Activated naive CD4-positive, alpha-beta T cell treated with anti-CD3 and anti-CD28 coated beads for 36 hours (primary cell): ENCODE measurements at places on chromosomes 6 and 20. TPM values are rescaled to one million over a fixed set of nuclear protein-coding genes. Genes with fewer than 3 reads are reported as not detected.

The SLC16A10 gene
- 6.6 TPM for total RNA-seq

GRCh38 chr20:4633780-4634179 is 87.9 kb upstream of the PRND start:
- no peak overlapping the region for H3K4me3 ChIP-seq
- H3K4me1 ChIP-seq = no peaks in the 10 kb centered on the region
- no peaks in the 10 kb centered on the region for H3K36me3 ChIP-seq

- DNase-seq = no peak
- no peaks in the 10 kb centered on the region for H3K36me3 ChIP-seq
- H3K4me1 ChIP-seq = no peaks in the 10 kb centered on the region
Observed at GRCh38 chr6:114989279-114989964, 646.6 kb upstream of the HS3ST5 start.

The KHDRBS2 gene
- not detected for total RNA-seq

GRCh38 chr20:47476452-47476851 is 25.2 kb upstream of the NCOA3 start:
- no peaks in the 10 kb centered on the region for H3K27me3 ChIP-seq
- DNase-seq = no peak
- H3K4me1 ChIP-seq = peaks cover 14% of the 10 kb centered on the region
- H3K4me3 ChIP-seq = no peak overlapping the region

GRCh38 chr20:8361006-8361652 is 229.1 kb downstream of the PLCB1 start:
- DNase-seq = peak; percentile 38
- H3K36me3 ChIP-seq = no peaks in the 10 kb centered on the region
- peaks cover 6% of the 10 kb centered on the region for H3K4me1 ChIP-seq
- H3K27me3 ChIP-seq = peaks cover 3% of the 10 kb centered on the region
- H3K4me3 ChIP-seq = no peak overlapping the region
- no peak overlapping the region for H3K27ac ChIP-seq

DNA sequence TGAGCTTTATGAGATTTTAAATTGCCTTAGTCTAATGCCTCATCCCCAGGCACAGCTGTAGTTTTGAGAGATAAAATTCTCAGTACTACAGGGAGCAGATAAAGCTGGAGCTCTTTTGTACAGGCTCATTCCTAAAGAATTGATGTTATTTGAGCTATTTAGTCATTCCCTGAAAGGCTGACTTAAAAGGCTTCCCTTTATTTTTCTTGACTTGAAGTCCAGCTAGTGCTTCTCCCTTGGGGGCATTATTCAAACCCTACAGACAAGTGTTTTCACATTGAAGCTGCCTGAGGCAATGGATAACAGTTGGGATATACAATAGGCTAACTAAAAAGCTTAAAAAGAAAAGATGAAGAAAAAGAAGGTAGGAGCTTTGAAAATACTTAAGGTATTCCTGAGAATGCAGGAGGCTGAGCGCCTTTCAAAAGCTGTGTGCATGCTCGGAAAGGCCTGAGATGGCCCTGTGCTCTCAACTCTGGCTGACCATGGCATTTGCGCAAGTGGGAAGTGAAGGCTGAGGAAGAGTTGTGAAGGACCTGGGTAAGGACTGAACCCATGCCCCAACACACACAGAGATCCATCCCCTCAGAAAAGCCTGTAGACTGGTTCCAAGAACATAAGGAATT is 315.1 kb downstream of the SMOC2 start:
- no peak overlapping the region for H3K27ac ChIP-seq
- H3K4me3 ChIP-seq = no peak overlapping the region
- no peaks in the 10 kb centered on the region for H3K4me1 ChIP-seq

DNA sequence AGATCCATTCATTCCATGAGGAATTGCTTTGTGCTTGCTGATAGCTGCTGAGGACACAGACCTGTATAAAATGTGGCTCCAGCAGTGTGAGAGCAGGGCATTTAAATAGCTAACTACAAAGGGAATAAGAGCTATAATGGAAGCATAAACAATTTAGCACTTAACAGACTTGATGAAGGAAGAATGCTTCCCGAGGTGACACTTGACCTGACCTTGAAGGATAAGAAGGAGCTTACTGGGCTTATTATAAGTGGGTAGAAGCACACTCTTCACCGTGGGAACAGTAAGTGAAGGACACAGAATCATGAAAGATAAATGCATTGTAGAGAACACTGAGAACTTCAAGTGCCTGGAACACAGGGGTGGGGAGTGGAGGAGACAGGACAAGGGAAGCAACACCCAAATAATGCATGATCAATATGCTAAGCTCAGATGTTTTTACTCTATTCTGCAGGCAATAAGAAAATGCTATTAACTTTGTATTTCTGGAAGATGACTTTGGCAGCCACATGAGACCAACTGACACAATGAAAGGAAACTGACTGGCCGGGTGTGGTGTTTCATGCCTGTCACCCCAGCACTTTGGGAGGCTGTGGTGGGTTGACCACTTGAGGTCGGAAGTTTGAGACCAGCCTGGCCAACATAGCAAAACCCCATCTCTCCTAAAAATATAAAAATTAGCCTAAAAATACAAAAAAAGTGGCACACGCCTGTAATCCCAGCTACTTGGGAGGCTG is 84.2 kb downstream of the EPB41L2 start:
- no peak overlapping the region for H3K4me3 ChIP-seq
- no peak overlapping the region for H3K27ac ChIP-seq
- H3K4me1 ChIP-seq = peaks cover 9% of the 10 kb centered on the region
- no peak for DNase-seq
- no peaks in the 10 kb centered on the region for H3K27me3 ChIP-seq
- H3K36me3 ChIP-seq = no peaks in the 10 kb centered on the region

The MYB gene
- 14.6 TPM for total RNA-seq

The ZC3H12D gene
- total RNA-seq = 82.7 TPM

The PCIF1 gene
- total RNA-seq = 39.5 TPM

- H3K36me3 ChIP-seq = peaks cover 30% of the 10 kb centered on the region
- peaks cover 9% of the 10 kb centered on the region for H3K4me1 ChIP-seq
- no peak overlapping the region for H3K4me3 ChIP-seq
- peak; percentile 45 for DNase-seq
Observed at GRCh38 chr6:83057705-83058321, 7.8 kb downstream of the UBE3D start.

DNA sequence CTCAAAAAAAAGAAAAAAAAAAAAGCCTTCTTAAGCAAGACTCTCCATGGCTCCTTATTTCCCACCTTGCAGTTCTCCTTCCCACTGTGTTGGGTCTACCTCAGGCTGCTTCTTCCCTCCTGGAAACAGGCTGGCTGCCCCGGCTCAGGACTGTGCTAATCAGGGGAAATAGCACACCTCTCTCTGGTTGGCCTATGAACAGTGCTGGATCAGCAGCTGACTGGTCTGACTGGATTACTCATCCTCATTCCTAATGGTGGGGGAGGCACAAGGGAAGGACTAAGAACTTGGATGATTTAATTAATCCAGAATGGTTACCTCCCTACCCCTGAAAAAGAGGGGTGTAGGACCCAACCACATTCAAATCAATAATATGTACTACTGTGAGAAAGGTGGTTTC is 3.9 kb upstream of the SRSF3 start:
- no peaks in the 10 kb centered on the region for H3K27me3 ChIP-seq
- H3K36me3 ChIP-seq = peaks cover 11% of the 10 kb centered on the region
- DNase-seq = no peak
- H3K4me3 ChIP-seq = no peak overlapping the region
- H3K4me1 ChIP-seq = peaks cover 11% of the 10 kb centered on the region
- H3K27ac ChIP-seq = no peak overlapping the region

GRCh38 chr6:127963495-127963894 is 62.6 kb upstream of the THEMIS start:
- H3K4me3 ChIP-seq = no peak overlapping the region
- no peak overlapping the region for H3K27ac ChIP-seq
- no peak for DNase-seq
- H3K36me3 ChIP-seq = no peaks in the 10 kb centered on the region

- H3K27me3 ChIP-seq = no peaks in the 10 kb centered on the region
- DNase-seq = no peak
- no peaks in the 10 kb centered on the region for H3K36me3 ChIP-seq
- no peak overlapping the region for H3K27ac ChIP-seq
- peaks cover 17% of the 10 kb centered on the region for H3K4me1 ChIP-seq
Observed at GRCh38 chr20:54079652-54080051, 9.3 kb upstream of the BCAS1 start.

The ZSCAN16 gene
- 2.3 TPM for total RNA-seq

The ELOVL4 gene
- 0.33 TPM for total RNA-seq

- H3K4me1 ChIP-seq = no peaks in the 10 kb centered on the region
- no peak overlapping the region for H3K27ac ChIP-seq
- DNase-seq = no peak
Observed at GRCh38 chr20:5215672-5216304, 89.0 kb downstream of the CDS2 start.

The PPP1R14C gene
- not detected for total RNA-seq

DNA sequence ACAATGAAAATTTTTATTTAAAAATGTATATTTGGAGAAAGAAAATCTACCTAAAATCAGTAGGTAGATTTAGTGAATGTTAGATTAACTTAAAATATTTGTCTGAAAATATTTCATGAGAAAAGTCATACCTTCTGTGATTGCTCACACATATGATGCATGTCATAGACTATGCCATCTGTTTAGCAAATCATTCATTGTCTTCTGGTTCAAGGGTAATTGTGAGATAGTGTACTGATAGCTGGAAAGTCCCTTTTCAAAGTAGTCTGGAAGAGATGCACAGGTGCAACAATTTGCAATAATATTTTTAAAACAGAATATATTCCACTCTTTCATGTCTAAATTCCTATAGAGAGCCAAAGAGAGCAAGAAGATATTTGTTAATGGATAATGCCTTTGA is 21.0 kb upstream of the RNF217 start:
- H3K27me3 ChIP-seq = peaks cover 3% of the 10 kb centered on the region
- H3K27ac ChIP-seq = no peak overlapping the region
- no peak overlapping the region for H3K4me3 ChIP-seq
- no peaks in the 10 kb centered on the region for H3K36me3 ChIP-seq
- no peaks in the 10 kb centered on the region for H3K4me1 ChIP-seq

The RNF182 gene
- total RNA-seq = not detected

- no peak for DNase-seq
- no peaks in the 10 kb centered on the region for H3K27me3 ChIP-seq
- H3K27ac ChIP-seq = no peak overlapping the region
- H3K36me3 ChIP-seq = no peaks in the 10 kb centered on the region
Observed at GRCh38 chr6:166713434-166714186, 86.6 kb upstream of the RPS6KA2 start.

DNA sequence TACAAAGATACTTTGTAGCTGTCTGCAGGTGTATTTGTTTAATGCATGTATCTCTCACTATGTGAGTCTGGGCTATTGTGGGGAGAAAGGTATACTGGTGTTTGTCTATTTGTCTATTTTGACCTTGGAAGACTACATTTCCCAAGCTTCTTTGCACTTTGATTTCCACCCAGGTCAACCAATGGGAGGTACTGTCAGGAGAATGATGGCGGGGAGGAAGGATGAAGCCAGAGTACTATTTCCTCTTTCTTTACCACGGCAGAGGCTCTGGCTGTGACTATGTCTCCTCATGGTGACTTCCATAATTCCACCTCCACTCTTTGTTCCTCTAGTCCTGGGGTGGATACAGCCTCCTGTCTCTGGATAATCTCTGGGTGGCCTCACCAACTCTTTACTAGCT is 23.1 kb downstream of the LBP start:
- no peak for DNase-seq
- no peaks in the 10 kb centered on the region for H3K27me3 ChIP-seq
- H3K36me3 ChIP-seq = no peaks in the 10 kb centered on the region
- H3K4me3 ChIP-seq = no peak overlapping the region

GRCh38 chr6:16688984-16689636 is 72.2 kb downstream of the ATXN1 start:
- no peaks in the 10 kb centered on the region for H3K36me3 ChIP-seq
- DNase-seq = no peak
- H3K4me1 ChIP-seq = peaks cover 81% of the 10 kb centered on the region
- H3K27me3 ChIP-seq = no peaks in the 10 kb centered on the region

The GTSF1L gene
- not detected for total RNA-seq

GRCh38 chr20:23156170-23156841 is 70.2 kb upstream of the CD93 start:
- no peak overlapping the region for H3K4me3 ChIP-seq
- peaks cover 3% of the 10 kb centered on the region for H3K4me1 ChIP-seq
- H3K27me3 ChIP-seq = no peaks in the 10 kb centered on the region
- H3K27ac ChIP-seq = no peak overlapping the region

GRCh38 chr6:41644297-41644879 is 6.1 kb downstream of the MDFI start:
- DNase-seq = no peak
- H3K4me1 ChIP-seq = peaks cover 2% of the 10 kb centered on the region
- H3K27me3 ChIP-seq = peaks cover 14% of the 10 kb centered on the region
- H3K4me3 ChIP-seq = no peak overlapping the region

DNA sequence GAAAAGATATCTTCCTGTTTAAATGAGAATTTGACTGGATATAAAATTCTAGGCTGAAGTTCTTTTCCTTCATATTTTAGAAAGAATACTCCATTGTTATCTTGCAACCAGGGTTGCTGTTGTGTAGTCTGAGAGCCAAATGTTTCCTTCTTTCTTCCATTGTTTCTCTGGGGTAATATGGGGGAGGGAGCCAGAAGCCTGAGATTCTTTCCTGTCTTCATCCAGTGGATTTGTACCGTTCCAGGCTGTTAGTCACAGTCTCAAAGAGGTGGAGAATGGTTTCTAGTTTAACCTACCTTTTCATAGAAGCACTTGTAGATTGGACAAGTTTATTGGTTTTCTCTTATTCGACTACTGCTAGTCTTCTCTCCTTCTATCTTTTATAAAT is 6.1 kb upstream of the ULBP3 start:
- H3K36me3 ChIP-seq = no peaks in the 10 kb centered on the region
- peaks cover 5% of the 10 kb centered on the region for H3K27me3 ChIP-seq
- no peak for DNase-seq
- H3K27ac ChIP-seq = no peak overlapping the region

DNA sequence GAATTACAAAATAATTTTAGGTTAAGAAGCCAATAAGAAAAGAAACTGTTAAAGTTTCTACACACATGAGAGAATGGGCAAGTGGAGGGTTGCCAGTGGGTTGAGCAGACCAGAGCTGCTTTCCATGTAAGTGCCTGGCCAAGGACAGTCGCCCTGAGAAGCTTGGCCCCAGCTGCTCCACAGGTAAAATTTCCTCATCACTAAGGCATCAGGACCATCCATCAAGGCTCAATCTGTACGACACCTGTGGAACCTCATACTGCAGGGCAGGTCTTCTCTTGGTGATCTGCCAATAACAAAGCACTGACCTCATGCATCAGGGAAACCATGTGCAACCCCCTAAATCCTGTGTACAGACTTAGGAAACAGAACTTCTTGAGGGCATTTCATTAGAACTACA is 115.4 kb downstream of the INSM1 start:
- H3K36me3 ChIP-seq = peaks cover 18% of the 10 kb centered on the region
- no peak for DNase-seq
- no peak overlapping the region for H3K4me3 ChIP-seq
- peaks cover 31% of the 10 kb centered on the region for H3K4me1 ChIP-seq

DNA sequence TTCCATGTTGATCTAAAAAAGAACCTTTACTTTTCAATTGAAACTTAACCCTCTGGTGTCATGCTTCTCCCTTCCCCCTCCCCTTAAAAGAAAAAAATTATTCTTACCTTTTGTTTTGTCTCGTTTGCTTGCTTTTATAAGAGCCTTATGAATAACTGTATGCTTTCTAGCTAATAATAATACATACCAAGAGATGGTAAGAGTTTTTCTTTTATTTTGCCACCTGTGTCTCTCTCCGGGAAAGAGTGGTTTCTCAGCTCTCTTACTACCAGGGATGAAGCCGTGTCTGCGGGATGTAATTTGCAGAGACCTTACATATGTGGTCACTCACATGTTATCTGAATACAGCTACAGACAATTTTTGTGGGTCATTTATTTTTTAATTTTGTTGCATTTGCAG is 7.7 kb downstream of the STX16 start:
- H3K36me3 ChIP-seq = peaks cover 24% of the 10 kb centered on the region
- no peaks in the 10 kb centered on the region for H3K27me3 ChIP-seq
- peaks cover 79% of the 10 kb centered on the region for H3K4me1 ChIP-seq
- peak overlapping the region; percentile 96 for H3K27ac ChIP-seq
- H3K4me3 ChIP-seq = peak overlapping the region; percentile 17

The BPI gene
- not detected for total RNA-seq

The TRAPPC3L gene
- not detected for total RNA-seq
